ENCODE measurements at places on chromosomes 6 and 20. TPM values are rescaled to one million over a fixed set of nuclear protein-coding genes. Genes with fewer than 3 reads are reported as not detected.

BEND6 gene
- total RNA-seq = 0.32 TPM

PSMB1 gene
- 172 TPM for total RNA-seq

DNPH1 gene
- 99.4 TPM for total RNA-seq

C6orf58 gene
- total RNA-seq = not detected

ADAM33 gene
- total RNA-seq = 6.7 TPM

TTLL9 gene
- not detected for total RNA-seq

CLPSL1 gene
- not detected for total RNA-seq

WFDC2 gene
- total RNA-seq = 285 TPM

DNA sequence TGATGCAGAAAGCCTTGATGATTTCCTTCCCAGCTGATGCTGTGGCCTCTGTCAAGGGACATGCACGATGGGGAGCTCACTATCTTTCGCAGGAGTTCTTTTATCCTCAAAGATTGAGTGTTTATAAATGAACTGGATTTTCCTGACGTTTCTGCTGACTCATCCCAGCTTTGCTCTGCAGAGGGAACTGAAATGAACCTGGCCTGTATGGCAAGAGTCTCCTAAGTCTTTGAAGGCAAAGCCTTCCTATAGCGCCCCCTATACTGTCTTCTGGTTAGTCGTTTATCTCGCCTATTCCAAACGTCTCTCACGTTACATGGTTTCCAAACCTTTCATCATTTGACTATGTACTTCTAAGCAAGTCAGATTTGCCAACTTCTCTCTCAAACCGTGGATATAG lies 565.3 kb downstream of the KIF16B start:
- no peak for DNase-seq

DNA sequence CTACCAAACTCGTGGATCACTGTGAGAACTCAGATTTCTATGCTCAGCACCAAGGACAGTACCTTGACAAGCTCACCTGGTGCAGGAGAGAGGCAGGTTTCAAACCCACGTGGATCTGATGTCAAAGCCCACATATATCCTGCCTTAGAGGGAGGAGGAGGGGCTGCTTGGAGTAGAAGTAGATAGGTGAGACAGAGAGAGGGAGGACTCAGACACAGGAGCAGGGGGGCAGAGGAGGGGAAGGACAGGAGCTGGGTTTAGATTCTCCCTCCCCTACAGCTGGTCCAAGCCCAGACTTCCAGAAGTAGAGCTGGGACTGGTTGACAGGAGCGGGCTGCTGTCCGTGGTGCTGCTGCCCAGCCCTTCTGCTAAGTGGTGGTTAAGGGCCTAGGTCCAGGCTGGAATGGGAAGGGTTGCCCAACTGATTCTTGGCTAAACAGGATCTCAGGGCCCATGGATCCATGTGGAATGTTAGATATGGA lies 77.5 kb downstream of the CDH22 start:
- no peak for DNase-seq

DNA sequence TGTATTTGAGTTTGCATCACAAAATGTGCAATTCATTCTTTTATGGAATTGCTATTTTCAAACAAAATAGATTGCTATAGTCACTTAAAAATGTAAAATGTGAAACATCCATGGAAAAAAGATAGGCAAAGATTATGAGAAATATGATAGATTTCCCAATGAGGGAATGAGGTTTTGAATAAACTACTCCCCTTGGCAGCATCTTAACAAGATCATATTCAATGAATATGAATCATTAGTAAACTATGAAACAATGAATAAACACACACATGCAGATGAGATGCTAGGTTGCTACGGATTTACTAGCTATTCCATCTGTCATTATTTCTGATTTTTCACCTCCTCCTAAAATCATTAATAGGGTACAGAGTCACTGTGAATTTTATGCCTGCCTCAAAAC lies 401.8 kb downstream of the PHF3 start:
- no peak for DNase-seq

GRCh38 chr6:26196846-26197635 lies 109.8 kb downstream of the HFE start:
- peak; percentile 88 for DNase-seq

DNA sequence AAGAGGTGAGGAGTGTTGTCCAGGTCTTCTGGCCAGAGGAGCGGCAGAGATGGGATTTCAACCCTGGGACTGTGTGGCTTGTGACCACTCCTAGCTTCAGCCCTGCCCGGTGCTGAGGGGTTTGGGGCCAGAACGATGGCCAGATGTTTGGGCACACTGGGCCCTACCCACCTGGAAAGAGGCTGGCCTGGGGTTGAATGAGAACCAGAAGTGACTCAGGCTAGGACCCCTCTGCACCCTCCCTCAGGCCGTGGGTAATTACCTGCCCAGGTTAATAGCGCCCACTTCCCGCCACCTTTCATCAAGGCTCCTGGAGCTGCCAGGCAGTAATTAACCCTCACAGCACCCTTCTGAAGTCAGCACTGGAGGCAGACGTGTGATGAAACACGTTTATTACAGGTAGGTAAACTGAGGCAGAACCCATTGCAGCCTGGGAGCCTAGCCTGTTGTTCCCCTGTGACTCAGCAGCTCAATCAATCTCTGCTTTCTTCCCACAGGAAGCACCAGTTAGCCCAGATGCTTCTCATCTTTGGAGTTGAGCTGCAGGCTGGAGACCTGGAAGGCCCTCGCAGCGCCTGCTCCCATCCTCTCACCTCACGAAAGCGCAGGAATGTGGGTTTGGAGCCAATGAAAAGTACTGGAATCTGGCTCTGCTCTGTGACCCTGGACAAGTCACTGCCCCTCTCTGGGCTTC lies 120.8 kb downstream of the CEBPB start:
- DNase-seq = no peak

GRCh38 chr20:63123331-63123741 lies 92.6 kb downstream of the YTHDF1 start:
- DNase-seq = no peak

DNA sequence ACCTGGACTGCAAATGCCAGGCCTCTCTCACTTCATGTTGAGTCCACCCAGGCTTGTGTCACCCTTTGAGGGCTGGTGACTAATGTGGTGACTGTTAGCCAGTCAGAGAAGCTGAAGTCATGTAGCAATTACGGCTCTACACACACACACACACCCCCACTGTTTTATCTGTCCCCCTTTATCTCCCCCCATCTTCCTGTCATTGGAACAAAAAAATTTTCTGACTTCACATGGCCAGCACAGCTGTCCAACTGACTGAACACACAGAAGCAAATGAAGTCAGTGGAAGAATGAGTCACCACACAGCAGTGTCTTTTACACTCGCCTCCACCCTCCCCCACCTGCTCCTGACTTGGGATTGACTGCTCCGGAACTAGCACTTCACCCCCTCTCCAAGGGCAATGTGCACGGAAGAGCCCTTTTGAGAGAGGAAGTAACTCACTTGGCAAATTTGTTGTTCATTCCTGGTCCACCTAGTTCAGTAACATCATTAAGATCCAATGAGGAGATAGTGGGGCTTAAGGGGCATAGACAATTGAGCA lies 198.0 kb downstream of the RNF144B start:
- DNase-seq = peak; percentile 48

DNA sequence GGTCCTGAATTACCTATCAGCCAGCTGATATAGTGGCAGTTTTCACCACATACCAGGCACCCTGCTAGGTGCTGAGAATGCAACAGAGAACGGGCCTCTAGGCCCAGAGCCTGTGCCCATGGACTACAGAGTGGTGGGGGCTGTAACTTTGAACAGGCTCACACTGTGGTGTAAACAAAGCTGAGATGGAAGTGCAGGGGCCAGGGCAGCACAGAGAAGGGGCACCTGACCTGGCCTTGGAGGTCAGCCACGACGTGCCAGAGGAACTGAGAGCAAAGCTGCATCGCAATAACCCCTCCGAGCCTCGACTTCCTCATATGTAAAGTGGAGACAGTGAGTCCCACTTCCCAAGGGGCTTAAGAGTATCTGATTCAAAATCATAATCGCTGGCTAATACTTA lies 105.8 kb downstream of the MAFB start:
- no peak for DNase-seq

DNA sequence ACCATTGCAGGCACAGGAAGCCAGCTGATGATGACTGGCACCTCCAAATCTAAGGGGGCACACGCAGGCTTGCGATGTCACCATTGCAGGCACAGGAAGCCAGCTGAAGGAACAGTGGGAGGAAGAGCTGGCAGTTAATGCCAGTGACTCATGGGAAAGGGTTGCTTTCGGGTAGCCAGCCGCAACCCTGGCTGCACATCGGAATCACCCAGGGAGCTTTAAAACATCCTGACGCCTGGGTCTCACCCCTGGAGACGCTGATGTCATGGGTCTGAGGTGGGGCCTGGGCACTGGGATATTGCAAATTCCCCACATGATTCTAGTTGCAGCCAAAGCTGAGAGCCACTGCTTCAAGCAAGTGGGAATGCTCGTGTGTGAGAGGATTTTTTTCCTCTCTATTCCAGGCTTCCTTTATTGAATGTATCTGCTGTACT lies 16.1 kb upstream of the CCN6 start:
- DNase-seq = peak; percentile 38

- DNase-seq = no peak
Measured at GRCh38 chr6:134510142-134510541, 192.2 kb upstream of the SGK1 start.

GRCh38 chr6:45036103-45036502 lies 292.0 kb upstream of the RUNX2 start:
- no peak for DNase-seq

DNA sequence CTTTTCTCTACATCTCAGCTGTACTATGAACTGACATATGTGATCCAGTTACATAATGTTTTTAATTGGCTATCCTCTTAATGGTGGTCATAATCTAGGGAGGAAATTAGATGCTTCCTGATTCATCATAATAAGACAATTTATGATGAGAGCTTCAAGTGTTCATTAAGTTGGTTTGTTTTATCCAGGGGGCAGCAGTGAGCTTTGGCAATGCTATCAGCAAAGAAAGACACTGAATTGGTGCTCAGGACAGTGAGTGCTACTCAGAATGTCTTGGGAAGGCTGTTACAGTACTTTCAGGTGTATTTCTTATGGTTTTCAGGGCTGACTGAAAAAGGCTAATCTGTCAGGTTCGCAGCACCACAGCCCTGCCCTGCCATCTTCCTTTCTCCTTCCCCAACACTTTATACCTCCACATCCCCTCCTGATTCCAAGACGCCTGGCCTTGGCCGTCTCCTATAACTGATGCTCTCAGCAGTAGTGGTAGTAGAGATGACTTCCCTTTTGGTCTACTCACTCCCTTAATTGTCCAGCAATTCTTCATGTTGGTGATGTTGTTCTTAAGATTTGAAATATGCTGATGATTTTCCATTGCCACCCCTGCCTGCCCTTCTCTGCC lies 67.0 kb upstream of the TNFAIP3 start:
- DNase-seq = peak; percentile 71

DNA sequence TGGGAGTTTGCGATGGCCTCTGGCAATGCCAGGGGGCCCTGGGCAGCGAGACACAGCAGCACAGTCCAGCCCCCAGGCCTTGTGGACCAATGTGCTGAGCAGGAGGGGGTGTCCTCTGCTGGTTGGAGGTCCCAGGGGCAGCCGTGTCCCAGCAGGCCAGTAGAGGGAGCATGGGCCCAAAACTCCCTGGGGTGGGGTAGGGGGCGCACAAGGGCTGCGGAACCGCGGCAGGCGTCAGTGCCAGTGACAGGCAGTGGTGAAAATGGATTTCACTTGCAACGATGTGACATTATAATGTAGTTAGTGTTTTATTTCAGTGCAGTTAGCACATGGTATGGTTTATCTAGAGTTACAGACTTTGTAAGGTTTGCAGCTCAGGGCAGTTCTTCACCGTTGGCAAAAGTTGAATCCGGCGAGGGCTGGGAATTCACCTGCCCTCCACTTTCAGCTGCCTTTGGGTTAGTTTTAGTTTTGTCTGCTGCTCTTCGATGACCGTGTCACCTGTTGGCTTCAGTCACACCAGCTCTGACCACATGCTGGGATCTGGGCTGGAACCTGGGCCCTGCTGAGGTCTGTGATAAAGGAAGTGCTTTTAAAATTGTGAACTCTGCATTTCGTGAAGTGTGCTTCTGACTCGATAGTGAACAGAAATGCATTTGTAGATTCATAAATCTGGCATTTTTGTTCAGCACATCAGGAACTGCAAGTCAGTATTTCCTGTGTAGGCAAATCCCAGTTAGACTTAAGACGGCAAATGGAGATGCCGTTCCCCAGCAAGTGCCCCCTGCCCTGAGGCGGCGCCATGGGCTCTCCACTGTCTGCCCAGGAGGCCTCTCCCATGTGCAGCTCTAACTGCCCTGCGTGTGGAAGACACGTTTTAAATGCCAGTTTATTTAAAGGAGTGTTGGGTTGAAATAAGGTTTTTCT lies 46.8 kb downstream of the PYGB start:
- DNase-seq = peak; percentile 54

- no peak for DNase-seq
Measured at GRCh38 chr6:160764847-160765246, 62.8 kb downstream of the PLG start.

- no peak for DNase-seq
Measured at GRCh38 chr6:142900227-142900971, 44.6 kb downstream of the HIVEP2 start.

- no peak for DNase-seq
Measured at GRCh38 chr20:58790454-58790853, 60.2 kb downstream of the GNAS-AS1 start.

DNA sequence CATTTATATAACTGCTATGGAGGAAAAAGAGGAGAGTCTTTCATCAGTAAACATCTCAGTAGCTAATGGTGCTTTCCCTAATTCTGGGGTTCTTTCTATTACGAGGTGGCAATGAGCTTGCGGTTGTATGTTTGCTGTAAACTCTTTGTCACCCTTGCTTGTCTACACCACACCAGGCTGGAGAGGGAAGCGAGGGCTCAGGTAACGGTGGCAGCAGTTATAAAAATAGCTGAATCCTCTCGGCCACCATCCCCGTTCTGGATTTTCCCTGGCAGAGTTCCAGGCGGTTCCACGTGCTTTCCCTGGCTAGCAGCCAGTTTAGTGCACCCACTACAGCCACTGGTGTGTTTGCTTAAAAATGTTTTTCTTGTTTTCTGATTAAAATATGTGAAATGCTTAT lies 39.0 kb downstream of the MAS1 start:
- DNase-seq = no peak

DNA sequence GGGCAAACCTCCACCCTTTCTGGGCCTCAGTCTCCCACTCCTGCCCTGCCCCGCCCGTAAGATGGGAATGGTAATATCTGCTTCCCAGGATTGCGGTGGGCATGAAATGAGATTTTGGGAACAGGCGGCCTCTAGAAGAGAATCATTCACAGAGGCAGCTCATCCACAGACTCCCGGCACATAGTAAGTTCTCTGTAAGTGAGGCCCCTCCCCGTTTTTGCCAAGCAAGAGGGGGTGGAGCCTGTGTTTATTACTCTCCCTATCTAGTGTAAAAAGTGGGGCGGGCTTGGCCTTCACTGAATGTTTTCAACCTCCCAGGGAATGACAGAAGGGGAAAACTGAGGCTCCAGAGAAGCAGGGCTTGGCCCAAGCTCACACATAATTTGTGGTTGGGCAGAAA lies 20.0 kb downstream of the SUN5 start:
- no peak for DNase-seq
